ENCODE measurements at places on chromosomes 5 and 9.

DNA sequence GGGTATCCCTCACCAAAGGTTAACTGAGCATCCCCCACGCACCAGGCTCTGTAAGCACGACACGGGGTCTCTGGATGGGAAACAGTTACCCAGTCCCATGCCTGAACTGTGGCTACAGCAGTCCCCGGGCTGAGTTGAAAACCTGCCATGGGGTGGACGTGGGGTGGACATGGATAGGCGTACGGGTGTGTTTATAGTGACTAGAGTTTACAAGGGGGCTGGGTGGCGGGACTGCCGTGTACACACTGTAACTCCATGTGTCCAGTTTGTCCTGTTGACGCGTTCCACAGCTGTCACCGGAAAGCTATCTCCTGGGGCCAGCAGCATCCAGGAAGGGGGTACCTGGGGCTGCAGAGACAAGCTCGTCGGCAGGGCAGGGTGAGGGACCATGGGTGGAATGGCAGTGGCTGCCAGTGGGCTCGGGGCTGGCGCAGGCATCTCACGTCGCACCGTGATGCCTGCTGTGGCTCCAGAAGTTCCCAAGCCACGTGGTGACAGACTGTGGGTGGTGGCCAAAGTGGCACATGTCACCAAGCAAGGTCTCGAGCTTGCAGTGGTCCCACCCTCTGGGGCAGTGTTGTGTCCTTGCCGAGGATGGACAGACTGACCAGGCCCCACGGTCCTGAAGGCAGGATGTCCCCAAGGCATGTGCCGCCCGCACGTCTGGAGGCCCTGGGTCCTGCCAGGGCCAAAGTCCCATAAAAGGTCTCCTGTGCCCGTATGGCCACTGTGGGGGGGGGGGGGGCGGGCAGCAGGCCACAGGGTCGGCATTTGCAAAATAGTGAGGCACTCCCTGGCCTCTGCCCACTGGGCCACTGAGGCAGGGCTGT is 29.3 kb upstream of the RNF130 start:
- DNase-seq = no peak

GRCh38 chr9:134728801-134729495 is 87.3 kb downstream of the COL5A1 start:
- DNase-seq = no peak

DNA sequence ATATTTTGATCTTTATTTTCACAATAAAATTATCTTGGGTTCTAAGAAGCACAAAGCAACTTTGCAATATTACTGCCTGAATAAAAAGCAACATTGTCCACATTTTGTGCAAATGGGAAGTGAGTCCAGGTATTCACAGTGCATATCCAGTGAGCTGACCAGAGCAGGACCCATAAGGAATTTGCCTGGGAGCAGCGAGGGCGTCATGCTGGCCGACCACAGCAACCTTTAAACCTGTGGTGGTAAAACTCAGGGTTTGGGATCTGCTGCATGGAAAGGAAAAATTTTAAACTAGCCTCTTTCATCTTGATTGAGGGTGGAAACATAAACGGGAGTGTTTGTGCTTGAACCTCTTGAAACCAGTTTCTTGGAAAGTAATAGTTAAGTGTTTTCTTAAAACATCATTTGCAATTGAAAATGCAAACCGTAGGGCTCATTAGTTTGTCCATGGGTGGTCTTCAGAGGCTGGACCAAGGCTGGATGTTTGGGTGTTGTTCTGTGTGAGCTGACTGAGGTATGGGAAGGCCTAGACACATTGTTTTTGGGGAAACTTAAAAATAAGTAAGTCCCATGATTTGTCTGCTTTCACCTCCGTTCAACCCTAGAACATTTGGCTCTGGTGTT is 85.0 kb upstream of the ANKH start:
- DNase-seq = no peak

DNA sequence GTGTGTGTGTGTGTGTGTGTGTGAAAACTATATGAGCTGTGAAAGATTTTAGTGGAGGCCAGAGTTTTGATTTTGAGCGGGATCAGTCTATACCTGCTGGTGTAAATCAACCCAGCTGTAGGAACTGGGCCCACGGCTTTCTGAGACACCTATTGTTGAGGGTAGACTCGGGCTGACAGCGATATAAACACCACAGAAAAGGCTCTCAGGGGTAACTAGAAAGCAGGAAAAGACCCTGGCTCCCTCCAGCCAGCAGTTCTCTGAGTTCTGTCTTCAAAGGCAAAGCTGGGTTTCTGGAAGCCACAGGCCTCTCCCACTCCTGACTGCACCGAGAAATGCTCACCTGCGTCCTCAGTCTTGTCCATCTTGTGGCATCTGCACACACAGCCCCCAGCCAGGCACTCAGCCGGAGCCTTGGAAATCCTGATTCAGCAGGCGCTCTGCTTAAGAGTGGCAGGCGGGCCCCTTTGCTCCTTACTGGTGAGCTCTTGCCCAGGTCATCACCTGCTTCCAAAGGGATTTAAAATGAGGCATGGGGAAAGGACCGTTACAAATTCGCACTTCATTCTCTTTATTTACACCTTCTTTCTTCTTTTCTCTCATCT is 223.3 kb downstream of the NDUFS4 start:
- no peak for DNase-seq

DNA sequence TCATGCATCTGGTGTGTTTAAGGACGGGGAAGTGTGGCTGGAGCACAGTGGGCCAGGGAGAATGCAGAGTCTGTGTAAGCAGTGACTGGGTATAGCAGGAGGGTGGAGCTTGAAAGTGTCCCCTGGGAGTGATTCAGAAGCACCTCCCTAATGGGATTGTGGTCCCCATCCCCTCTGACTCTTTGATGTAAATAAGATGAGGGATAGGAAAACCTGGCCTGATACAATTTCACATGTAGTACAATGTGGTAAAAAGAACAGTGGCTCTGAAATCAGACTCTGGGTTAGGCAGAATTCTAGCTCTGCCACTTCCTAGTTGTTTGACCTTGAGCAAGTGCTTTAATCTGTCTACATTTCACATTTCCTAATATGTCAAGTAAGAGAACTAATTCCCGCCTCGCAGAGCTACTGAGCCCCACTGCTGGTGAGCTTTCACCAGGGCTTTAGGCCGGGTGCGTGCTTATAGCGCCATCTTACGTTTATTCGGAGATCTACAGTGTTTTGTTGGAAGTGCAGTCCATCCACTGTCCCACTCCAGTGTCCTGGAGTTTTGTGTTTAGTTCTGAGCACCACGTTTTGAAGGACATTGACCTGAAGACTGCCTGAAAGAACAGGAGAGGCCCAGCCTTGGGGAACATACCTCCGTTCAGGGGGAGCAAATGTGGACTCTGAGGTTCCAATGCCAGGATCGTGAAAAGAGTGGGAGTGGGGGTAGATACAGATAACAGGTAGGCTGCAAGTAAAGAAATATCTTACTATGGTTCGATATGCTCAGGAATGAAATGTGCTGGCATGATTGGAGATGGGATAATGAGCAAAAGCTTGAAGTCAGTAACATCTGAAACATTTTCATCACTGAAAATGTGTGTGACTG is 51.2 kb upstream of the TESK1 start:
- DNase-seq = peak; percentile 89

DNA sequence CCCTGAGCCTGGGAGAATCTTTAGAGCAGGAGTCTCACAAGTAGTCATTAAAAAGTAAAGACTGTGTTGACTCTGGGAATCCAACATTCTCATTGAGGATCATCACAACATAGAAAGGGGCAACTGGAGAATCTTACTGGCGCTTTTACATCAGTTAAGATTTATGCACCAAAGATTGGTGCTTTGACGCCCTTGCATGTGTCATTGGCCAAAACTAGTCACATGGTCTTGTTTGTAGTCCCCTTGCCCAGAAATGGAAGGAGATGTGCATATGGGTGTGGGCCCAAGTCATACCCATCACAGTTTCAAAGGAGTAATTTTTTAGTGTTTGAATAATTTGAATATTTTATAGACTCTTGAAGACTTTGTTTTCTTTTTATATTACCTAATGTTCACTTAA is 228.2 kb downstream of the PRR16 start:
- DNase-seq = no peak

GRCh38 chr5:147675168-147675567 is 107.4 kb downstream of the JAKMIP2 start:
- peak; percentile 6 for DNase-seq

Data from hematopoietic multipotent progenitor cell treated with erythropoietin and hydrocortisone succinate and interleukin-3 and kit ligand, for 6 days (in vitro differentiated cells).